ENCODE measurements at places on chromosomes 13 and 19.

- no peak for DNase-seq
Measured at GRCh38 chr19:12648088-12648487, 18.5 kb downstream of the MAN2B1 start.

DNA sequence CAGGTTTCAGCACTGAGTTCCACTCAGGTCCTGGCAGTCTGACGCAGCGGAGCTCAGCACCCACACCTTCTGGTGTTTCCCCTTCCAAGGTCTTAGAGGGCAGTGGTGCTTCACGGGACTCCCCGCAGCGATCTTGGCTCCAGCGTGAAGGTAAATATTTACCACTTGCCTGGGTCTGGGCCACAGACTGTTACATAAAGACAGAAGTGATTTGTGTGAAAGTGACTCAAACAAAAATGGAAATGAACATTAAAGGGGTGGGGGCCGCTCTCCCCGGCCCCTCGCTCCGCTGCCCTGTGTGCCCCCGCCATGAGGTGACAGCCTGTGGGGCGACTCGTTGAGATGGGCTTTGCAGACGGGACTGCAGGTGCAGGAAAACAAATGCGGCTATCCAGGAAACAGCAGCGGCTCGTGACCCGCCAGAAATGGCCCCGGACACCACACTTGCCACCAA lies 55.0 kb downstream of the GGACT start:
- DNase-seq = no peak

- DNase-seq = no peak
Measured at GRCh38 chr19:4559569-4559968, at the start of gene SEMA6B. Gene SEMA6B (minus strand): TSS chr19:4559684. CDS start chr19:4558457, 1,227 bp downstream.

GRCh38 chr13:102597029-102597961 lies 509 bp downstream of the TPP2 start:
- no peak for DNase-seq

DNA sequence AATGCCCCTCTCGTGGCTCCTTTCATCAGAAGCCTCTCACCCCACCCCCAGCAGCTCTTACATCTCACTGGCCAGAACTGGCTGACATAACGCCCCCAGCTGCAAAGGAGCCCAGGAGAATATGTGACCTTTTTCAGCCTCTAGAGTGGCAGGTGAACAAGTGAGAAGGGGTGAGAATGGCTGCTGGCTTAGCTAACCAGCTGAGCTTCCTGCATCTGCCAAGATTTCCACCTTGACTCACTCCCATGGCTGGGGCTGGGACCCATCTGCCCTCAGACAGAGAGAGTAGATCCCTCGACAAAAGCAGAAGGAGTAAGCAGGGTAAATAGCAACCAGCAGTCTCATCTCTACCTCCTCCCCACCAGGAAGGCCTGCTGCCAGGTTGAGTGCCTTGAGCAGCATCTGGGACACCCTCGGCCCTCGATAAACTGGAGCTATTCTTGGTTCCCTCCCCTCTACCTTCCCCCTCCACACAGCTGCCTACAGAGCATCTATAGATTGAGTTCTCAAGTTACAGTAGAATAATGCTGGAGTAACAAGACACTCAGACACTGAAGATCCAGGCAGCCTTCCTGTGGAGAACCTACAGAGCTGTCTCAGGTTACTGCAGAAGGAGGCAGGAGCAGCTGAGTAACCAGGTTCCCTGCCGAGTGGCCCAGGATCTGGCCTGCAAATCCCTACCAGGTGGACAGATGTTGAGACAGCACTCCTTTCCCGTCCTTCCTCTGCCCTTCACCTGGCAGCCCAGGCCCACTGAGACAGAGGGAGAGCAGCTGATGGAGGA lies 15.5 kb downstream of the KASH5 start:
- no peak for DNase-seq

DNA sequence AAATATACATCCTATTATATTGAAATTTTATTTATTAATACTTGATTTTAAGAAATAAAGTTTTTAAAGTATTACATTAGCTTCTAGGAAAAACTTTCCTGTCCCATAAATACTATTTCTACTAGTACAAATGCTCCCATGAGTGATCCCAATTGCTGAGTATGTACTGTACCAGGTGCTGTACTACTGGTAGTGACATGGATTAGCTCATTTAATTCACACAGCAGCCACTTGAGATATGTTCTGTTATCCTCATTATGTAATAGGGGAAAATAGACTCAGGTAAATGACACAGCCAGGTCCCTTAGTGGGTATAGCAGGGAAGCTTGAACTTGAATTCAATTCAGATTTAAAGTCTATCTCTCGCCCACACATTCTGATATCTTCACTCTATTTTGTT lies 363.1 kb downstream of the FGF14 start:
- DNase-seq = no peak

- DNase-seq = no peak
Measured at GRCh38 chr13:73075954-73076353, 17.1 kb downstream of the KLF5 start.

DNA sequence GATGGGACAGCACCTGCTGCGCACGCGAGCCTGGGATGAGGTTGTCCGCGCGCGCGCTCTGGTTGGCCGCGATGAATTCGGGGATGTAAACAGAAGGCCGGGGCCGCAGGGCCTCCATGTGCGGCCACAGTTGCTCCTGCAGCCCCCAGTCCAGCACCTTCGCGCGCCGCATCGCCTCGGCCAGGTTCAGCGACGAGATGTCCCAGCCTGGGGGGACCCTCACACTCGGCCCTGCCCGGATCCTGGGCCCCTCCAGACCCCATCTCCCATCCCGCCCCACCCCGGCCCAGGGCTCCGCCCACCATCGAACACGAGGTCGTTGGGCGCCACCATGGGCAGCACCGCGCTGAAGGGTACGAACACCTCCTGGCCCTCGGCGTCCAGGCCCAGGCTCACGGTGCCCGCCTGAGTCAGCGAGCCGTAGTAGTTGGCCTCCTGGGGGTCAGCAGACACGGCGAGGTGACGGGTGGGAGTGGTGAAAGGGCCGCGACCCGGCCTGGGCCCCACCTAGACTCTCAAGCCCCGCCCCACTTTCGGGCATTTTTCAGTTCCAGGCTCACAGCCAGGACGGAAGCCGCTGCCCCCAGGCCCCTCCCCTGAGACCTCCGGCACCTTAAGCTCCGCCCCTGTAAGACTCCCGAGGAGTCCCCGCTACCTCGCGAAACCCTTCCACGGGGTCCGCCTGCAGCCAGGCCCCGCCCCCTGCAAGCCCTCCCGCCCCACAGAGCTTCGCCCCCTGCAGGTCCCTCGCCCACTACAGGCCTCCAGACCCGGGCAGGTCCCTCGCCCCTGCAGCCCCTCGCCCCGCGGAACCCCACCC lies 1.1 kb downstream of the ISYNA1 start:
- peak; percentile 32 for DNase-seq

- peak; percentile 3 for DNase-seq
Measured at GRCh38 chr19:40718774-40719391, 2.0 kb downstream of the ITPKC start.

GRCh38 chr13:102089177-102089576 lies 312.7 kb downstream of the FGF14 start:
- no peak for DNase-seq

DNA sequence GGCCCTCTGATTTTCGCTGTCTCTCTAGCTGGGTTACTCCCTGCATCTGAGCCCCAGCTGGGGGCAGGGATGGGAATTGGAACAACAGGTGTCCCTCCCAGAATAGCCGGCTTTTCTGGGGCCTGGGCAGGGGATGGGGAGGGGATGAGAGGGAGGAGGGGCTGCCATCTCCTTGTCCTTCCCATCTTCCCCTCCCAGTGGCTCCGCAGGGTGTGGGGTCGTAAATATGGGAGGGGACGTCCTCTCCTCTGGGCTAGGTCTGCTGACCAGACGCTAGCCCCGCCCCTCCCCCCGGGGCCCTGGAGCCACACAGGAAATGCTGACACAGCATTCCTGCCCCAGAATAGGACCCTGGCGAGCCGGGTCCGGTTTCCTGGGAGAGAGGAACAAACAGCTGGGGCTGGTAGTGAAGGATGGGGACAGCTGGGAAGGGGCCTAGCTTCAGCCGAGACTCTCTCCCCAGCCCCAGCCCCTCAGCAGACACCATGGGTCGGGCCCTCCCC lies 1.1 kb downstream of the RYR1 start:
- DNase-seq = no peak

DNA sequence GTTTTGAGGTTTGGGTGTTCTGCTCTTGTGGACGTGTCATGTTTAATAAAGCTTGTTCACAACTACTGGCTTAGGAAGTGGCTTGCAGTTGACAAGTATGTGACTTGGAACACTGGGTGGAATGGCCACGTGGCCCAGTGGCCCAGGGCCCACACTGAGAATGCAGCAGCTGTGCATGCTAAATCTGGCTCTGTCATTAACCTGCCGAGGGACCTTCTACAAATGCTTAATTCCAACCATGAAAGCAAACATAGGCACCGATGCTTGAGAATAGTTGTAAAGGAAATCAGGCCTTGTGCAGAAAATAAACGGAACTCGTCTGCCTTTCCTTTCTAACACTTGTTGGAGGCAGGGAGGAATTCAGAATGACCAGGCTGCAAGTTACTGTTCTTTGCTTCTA lies 11.6 kb upstream of the CLDN10 start:
- DNase-seq = no peak

DNA sequence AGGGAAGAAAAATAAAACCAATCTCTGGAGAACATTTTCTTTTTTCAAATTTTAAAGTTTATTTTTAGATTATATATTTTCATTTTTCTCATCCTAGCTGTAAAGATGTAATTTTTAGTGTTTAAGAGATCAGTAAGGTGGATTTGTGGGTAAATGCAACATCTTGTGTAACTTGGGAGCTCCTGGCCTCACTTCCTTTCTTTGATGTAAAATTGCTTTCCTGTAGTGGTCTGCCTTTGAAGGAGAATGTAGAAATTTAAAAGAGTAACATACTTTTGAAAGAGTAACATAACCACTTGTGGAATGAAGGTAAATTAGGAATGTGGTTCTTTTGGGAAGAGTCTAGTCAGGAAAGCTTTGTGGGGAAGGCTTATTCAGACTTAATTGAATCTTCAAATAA lies 95.7 kb upstream of the AKAP11 start:
- DNase-seq = no peak

All from RCC 7860 (cell line).